ENCODE measurements at places on chromosomes 12 and 14.

GRCh38 chr12:25592725-25593495, 39.8 kb upstream of the LMNTD1 start:
- no peak for DNase-seq

- no peak for DNase-seq
Observed at GRCh38 chr12:77060136-77060882, 5.1 kb downstream of the E2F7 start.

DNA sequence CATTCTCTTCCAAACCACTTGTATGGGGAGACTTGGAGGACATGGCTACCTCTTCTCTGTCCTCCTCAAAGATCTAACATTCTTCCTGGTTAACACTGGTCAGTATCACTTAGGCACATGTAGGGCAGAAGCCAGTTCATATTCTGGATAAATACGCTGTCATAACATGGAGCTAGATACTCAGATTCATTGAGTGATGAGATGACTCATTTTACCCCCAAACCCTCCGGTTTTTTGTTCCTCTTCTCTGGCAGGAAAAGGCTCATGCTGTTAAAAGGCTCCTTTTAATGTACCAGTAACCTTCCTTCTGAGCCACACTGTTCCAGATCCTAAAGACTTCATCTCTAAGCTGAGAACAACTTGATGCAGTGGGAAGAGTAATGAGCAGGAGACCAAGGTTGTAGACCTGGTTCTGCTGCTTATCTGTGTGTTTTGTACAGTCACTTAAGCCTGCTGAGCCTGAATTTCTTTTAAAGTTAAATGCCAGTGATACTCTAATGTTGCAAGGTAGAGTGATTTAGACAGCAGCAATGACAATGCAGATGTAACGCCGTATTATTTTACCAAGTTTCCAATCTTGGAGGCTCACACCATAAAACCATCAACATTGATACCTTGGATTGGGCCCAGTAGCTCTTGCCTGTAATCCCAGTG, 57.3 kb upstream of the ELK3 start:
- DNase-seq = no peak

- DNase-seq = no peak
Observed at GRCh38 chr12:58363971-58364370, 422.6 kb downstream of the ATP23 start.

DNA sequence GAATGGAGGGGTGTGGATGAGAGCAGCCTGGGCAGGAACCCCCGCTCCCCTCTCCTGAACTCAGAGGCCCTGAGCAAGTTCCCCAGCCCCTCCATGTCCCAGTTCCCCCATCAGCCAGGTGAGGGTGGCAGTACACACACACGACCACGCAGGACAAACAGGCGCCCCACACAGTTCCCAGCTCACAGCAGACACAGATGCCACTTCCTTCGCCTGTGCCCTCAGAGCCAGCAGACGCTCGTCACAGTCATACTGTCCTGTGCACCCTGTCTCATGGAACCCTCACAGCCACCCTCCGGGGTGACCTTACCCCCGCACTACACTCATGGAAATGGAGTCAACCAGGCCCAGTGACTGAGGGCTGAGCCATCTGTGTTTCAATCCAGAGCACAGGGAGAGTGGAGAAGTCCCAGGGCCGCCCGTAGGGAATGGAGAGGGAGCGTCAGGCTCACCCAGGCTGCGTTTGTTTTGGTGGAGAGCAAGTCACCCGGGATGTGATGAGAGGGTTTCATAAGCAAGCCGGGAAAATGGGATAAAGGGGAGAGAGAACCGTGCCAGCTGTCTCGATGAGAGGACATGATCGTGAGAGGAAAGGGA, 47.5 kb upstream of the DYNC1H1 start:
- no peak for DNase-seq

DNA sequence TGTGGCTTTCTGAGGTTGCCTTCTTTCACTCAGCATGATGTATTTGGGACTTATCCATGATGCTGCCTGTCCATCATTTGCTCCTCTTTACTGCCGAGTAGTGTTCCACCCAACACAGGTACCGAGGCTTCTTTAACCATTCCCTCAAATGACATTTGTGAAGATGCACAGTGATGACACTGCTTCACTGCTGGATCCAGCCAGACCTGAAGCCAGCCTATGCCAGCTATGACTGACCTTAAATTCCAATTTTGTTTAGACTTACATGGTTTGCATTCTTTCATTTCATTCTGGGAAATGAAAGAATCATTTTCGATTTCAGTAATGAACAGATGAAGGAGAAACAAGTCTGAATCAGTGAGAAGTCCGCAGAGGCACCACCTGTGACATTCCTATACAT, 271.0 kb downstream of the AACS start:
- DNase-seq = no peak
